Spinal cord (tissue), 10 donors: ENCODE measurements at places on chromosomes 6 and 20.

GRCh38 chr6:30720738-30721197, 616 bp downstream of the TUBB start:
- peak overlapping the region; percentile 96 for H3K27ac ChIP-seq
- peaks cover 46% of the 10 kb centered on the region for H3K4me1 ChIP-seq
- DNase-seq: no peak
- no peaks in the 10 kb centered on the region for H3K27me3 ChIP-seq

DNA sequence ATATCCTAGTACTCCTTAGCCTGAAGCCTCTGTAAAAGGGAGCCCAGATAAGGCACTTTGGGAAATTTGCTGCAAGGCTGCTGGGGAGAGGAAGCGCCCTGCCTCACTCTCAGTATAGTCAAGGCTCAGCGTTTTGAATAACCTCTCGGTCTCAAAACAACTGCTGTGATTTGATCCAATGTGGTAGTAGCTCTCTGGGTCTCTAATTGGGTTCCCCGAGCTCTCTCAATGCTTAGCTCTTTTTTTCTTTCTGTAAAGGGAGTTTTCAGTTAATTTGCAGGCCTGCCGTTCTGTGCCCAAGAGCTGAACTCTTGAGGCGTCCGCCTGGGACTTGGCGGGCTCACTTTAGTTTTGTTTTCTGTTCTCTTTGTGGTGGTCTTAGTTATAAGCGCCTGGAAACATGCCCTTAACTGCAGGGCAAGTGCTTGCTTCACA, 41.2 kb downstream of the ZHX3 start:
- H3K4me3 ChIP-seq: no peak overlapping the region
- H3K27ac ChIP-seq: peak overlapping the region; percentile 65
- H3K4me1 ChIP-seq: peaks cover 3% of the 10 kb centered on the region
- H3K27me3 ChIP-seq: no peaks in the 10 kb centered on the region
- H3K36me3 ChIP-seq: no peaks in the 10 kb centered on the region

- no peak overlapping the region for H3K4me3 ChIP-seq
- peaks cover 3% of the 10 kb centered on the region for H3K27me3 ChIP-seq
- no peak overlapping the region for H3K27ac ChIP-seq
- H3K4me1 ChIP-seq: peaks cover 6% of the 10 kb centered on the region
Observed at GRCh38 chr6:6816716-6817115, 228.2 kb downstream of the LY86 start.

GRCh38 chr20:50713657-50714101, 17.7 kb upstream of the PARD6B start:
- no peak overlapping the region for H3K27ac ChIP-seq
- DNase-seq: no peak
- no peaks in the 10 kb centered on the region for H3K36me3 ChIP-seq
- no peaks in the 10 kb centered on the region for H3K4me1 ChIP-seq
- H3K27me3 ChIP-seq: no peaks in the 10 kb centered on the region

GRCh38 chr6:5537967-5538366, 276.7 kb downstream of the FARS2 start:
- H3K27ac ChIP-seq: no peak overlapping the region
- peaks cover 7% of the 10 kb centered on the region for H3K4me1 ChIP-seq
- DNase-seq: no peak

- H3K36me3 ChIP-seq: peaks cover 19% of the 10 kb centered on the region
- H3K27me3 ChIP-seq: no peaks in the 10 kb centered on the region
- H3K27ac ChIP-seq: no peak overlapping the region
- DNase-seq: no peak
- no peak overlapping the region for H3K4me3 ChIP-seq
Observed at GRCh38 chr20:31695849-31696804, 26.5 kb downstream of the BCL2L1 start.

GRCh38 chr6:9593554-9593953, 821.3 kb downstream of the TFAP2A start:
- no peak for DNase-seq
- H3K4me3 ChIP-seq: no peak overlapping the region
- H3K4me1 ChIP-seq: no peaks in the 10 kb centered on the region
- H3K27ac ChIP-seq: no peak overlapping the region

GRCh38 chr6:27550692-27551091, 77.8 kb upstream of the ZNF184 start:
- H3K4me3 ChIP-seq: no peak overlapping the region
- H3K27ac ChIP-seq: no peak overlapping the region
- DNase-seq: no peak
- peaks cover 81% of the 10 kb centered on the region for H3K27me3 ChIP-seq

DNA sequence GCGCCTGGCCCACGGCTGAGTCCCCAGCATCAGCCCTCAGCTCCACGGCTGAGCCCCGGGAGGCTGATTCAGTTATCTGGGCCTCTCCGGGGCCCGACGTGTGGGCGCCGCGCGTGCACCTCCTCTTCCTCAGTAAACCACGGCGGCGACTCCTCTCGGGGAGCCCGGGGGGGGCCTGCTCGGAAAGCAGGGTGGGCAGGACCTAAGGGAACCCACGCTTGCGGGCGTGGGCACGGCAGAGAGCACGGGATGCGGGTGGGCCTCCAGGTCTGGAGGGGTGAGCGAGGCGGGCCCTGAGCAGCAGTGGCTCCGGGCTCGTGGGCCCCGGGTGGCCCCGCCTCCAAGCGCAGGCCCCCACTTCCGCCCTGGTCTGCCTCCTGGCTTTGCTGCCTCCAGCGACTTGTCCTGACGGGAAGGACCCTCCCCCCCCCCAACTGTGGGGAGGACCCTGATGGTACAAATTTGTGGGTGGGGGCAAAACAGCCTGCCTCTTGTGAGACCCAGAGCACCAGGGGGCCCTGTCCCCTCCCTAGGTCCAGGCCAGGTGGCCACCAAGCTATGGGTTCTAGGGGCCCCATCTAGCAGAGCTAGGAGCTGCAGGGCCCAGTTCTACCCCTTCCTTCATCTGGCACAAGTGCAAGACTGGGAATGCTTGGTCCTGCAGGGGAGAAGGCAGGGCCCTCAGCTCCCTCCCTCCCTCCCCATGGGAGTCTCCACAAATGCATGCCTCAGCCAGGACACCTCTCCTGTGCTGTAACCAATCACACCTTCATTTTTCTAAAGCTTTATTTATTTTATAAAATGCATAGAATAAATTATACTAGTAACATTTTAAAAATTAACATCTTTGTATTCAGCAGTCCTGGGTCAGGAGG, 16.9 kb downstream of the UCKL1 start:
- no peak overlapping the region for H3K4me3 ChIP-seq
- no peak for DNase-seq
- no peak overlapping the region for H3K27ac ChIP-seq
